ENCODE measurements at places on chromosomes 12 and 14. TPM values are rescaled to one million over a fixed set of nuclear protein-coding genes. Genes with fewer than 3 reads are reported as not detected.

Gene C12orf60
- 0.40 TPM for total RNA-seq

Gene PDE3A
- total RNA-seq: 104 TPM

GRCh38 chr14:24258119-24258518, 4.9 kb downstream of the TGM1 start:
- ATAC-seq: no peak

Gene LUM
- 83.9 TPM for total RNA-seq

Gene CD163
- total RNA-seq: 68.5 TPM

- no peak for ATAC-seq
These were observed 79.2 kb upstream of the BTG1 start for GRCh38 chr12:92224685-92225331.

- no peak for ATAC-seq
These were observed 28.8 kb downstream of the RAD52 start for GRCh38 chr12:920676-921075.

GRCh38 chr14:20683125-20683890, 1.1 kb upstream of the RNASE4 start:
- ATAC-seq: peak; percentile 45

GRCh38 chr12:1046727-1047126, 55.7 kb downstream of the ERC1 start:
- ATAC-seq: no peak

Gene GPX2
- total RNA-seq: 0.93 TPM

DNA sequence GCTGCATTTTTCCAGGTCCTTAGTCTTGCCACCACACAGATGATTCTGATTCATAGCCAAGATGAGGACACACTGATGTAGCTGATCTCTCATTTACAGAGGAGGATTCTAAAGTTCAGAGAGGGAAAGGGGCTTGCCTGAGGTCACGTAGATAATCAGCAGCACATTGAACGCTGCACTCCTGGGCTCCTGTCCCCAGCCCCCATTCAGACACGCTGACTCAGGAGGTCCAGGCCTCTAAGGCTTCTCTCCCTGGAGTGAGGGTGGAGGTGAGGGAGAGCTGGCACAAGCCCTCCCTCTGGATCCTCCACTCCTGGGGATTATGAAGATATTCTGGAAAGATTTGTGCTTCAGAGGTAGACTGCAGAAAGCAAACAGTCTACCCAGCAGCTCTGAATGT, 10.3 kb downstream of the NFATC4 start:
- ATAC-seq: no peak

GRCh38 chr12:27782481-27782880, 2.4 kb upstream of the MANSC4 start:
- no peak for ATAC-seq

- ATAC-seq: no peak
These were observed 12.8 kb upstream of the MLEC start for GRCh38 chr12:120674097-120674636.

Gene DENND5B
- 14.7 TPM for total RNA-seq

Gene PPFIA2
- 1.4 TPM for total RNA-seq

DNA sequence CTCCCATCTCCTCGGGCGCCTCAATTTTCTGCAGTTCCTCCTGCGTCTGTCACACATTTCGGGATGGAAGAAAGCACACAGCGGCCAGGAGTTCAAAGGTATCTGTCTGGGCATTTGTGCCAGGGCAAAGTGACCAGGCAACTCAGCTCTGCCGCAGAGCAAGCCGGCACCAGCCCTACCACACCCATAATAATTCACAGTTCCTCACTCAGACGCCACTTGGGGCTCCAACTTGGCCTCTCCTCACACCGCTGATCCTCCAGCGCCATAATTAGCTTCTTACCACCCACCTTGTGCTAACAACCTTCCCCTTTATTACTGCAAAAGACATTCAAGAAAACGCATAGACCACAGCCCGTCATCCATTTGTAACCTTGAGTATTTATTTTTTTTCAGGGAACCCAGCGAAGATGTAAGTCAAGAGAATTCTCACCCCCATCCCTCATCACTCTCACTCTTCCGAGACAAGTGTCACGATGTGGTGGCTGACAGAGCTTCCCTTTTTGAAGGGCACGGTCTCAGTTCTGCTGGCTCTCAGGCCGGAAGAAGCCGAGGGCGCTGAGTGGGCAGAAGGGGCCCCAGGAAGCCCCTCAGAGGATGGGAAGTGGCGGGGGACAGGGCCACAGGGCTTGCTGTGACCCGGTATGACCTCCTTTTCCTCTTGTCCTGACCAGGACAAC, 25.2 kb upstream of the NCOR2 start:
- ATAC-seq: no peak

Gene TAS2R7
- not detected for total RNA-seq

DNA sequence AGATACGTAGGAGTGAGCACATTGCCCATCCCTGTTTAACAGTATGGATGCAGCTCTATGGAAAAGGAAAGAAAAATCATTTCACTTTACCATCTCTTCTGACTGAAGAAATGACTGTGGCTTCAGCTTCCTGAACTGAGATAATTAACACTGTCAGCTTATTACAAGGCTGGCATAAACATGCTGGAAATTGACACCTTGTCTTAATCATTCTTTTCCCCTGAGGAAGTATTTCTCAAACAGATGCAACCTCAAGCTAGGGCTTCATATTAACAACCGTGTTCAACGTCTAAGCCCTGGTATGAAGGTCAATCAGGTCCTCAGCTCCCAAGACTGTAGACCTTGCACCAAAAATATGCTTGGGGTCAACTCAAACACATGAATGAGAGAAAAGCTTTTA, 25.0 kb downstream of the RERG start:
- no peak for ATAC-seq

DNA sequence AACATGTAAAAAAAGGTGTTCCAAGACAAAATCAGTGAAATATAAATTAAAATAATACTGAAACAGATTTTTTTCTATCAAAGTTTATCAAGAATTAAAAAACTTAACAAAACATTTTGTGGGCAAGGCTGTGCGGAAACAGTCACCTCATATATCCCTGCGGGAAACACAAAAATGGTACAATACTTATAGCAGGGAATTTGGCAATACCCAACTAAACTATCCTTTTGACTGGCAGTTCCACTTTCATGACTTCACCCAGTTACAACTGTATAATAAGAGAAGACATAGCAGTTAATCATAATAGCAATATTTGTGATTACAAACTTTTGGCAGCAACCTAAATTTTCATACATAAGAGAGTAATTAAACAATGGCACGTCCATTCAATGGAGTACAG, 121.5 kb upstream of the EGLN3 start:
- no peak for ATAC-seq

GRCh38 chr14:98951521-98952152, 320.4 kb downstream of the BCL11B start:
- no peak for ATAC-seq

DNA sequence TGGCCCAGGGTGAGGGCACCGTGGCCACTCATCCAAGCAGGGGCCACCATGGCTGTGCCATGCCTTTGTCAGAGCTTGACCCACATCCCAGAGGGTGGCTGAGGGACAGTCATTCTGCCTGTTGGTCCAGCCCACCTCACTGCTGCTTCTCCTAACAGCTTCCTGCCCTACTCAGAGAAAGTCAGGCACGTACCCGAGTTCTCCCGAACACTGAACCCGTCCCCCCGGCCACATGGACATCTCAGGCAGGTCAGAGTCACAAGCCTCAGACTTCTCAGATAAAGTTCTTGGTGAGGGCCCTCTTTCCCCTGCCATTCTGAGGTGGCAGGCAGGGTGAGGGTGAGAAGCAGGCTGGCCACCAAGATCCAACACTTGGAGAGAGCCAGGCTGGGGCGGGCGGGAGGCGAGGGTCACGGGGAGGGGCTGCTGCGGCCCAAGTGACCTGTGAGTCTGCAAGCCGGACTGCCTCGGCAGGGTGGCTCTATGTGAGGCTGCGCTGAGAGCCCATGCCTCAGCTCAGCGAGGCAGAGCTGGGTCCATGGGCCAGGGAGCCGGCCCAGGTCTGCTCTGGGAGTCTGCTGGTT, 317.8 kb downstream of the TMEM121 start:
- ATAC-seq: no peak

DNA sequence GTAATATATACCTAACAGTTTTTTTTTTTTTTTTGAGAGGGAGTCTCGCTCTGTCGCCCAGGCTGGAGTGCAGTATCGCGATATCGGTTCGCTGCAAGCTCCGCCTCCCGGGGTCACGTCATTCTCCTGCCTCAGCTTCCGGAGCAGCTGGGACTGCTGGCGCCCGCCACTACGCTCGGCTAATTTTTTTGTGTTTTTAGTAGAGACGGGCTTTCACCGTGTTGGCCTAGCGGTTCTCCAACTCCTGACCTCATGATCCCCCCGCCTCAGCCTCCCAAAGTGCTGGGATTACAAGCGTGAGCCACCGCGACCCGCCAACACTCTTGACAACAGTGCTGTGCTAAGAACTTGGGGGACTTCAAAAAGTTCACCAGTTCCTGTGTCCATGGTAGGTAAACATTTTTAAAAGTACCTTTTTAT, 63.5 kb downstream of the FOXG1 start:
- no peak for ATAC-seq

DNA sequence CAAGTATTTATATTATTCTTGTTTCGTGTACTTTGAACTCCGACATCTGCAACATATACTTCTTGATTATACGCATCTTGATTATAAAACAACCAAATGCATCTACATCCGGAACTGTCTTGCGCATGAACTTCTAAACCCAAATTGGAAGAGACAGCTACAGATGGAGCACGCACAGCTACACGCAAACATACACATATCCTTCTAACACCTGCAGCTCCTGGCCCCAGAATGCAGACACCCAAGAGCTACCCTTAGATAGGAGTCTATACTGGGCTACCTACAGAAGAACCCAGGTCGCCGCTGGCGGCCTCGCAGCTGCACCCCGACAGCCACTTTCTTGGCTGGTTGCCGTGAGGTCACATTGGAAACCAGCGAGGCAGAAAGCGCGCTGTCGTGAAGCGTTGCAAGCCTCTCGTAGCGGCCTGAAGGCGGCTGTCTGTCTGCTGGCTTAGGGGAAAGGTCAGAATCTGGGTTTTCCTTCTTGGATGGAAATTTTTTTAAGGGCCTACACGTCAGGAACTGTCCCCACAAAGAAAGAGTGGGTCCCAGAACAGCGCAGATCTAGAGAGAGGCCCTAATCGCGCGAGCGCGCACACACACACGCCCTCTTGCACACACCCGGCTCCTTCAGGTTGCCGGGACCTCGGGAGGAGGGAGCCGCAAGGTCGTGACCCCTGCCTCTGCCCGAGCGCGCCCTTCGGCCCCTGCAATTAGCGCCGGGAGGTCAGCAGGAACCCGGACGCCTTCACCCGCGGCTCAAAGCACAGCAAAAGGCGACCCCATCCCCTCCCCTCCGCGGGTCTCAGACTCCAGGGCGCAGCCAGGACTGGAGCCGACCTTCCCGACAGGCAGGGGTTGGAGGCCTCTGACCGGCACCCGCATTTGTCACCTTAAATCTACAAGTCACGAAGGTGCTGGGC, 17.0 kb downstream of the TBX3 start:
- ATAC-seq: no peak

DNA sequence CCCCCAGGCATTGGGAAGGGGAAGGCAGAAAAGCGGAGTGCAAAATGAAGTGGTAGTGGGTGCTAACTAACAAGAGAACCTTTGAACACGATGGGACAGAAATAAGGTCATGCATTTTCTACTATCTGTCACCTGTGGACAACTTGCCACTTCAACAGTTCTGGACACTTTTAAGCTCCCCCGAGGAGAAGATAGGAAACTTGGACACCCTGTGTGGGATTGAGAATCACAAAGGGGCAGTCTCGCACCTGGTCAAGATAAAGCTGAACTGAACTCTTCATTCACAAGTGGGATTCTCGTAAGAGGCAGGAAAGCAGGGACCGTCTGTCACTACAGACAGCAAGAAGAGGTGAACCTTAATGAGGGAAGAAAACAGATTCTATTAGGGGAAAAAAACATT, 51.6 kb downstream of the EIF2S3B start:
- no peak for ATAC-seq

DNA sequence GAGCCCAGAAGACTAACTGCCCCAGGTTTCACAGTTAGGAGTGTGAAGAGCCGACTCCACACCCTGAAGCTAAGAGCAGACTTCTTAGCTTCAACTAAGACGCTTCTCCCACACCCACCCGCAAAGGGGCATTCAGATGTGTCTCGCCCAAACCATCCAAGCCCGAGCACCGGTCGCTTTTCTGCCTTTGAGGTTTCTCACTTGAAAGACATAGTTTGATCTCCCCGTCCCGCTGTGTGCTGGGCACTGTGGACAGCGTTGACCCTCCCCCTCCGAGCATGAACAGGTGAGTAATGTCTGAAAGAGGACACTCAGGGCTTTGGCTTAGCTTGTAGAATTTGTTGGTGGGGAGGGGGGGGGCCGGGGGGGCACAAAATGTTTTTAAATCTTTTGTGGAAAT, 123.8 kb downstream of the TMEM132D start:
- no peak for ATAC-seq

GRCh38 chr14:39268393-39268792, 34.7 kb downstream of the MIA2 start:
- no peak for ATAC-seq

Gene RPL10L
- not detected for total RNA-seq

GRCh38 chr12:94806617-94807016, 156.3 kb upstream of the TMCC3 start:
- ATAC-seq: no peak

DNA sequence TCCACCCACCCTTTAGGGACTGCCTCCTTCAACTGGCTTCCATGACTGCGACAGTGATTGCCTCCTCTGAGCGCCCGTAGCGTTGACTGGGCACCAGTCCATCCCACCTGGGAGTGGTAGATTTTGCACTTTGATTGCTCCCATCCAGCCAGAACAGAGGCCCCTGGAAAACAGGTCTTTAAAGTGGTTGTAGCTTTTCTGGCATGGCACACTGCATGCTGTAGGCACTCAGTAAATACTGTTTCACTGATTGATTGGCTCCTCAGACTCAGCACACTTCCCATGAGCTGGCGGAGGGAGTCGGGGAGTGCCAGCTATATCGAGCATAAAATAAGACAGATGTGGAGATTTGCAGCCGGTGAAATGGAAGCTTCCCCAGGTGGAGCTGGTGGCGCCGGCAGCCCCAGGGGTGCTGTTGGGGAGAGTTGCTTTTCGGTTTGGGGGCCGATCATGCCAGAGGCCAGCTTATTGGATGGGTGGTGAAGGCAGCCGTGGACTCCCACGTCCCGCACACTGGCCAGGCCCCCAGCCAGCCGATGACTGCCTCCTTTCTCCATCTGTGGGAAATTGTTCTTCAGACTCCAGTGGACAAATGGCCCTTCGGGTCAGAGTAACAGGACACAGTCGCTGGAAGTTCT, 200.2 kb downstream of the TSPAN9 start:
- no peak for ATAC-seq

Gene SMIM41
- total RNA-seq: 4.9 TPM

Gene YBX3
- total RNA-seq: 649 TPM

GRCh38 chr12:74227846-74228545, 309.6 kb upstream of the ATXN7L3B start:
- no peak for ATAC-seq
